Fibroblast of skin of back (primary cell): ENCODE measurements at places on chromosomes 6 and 20.

DNA sequence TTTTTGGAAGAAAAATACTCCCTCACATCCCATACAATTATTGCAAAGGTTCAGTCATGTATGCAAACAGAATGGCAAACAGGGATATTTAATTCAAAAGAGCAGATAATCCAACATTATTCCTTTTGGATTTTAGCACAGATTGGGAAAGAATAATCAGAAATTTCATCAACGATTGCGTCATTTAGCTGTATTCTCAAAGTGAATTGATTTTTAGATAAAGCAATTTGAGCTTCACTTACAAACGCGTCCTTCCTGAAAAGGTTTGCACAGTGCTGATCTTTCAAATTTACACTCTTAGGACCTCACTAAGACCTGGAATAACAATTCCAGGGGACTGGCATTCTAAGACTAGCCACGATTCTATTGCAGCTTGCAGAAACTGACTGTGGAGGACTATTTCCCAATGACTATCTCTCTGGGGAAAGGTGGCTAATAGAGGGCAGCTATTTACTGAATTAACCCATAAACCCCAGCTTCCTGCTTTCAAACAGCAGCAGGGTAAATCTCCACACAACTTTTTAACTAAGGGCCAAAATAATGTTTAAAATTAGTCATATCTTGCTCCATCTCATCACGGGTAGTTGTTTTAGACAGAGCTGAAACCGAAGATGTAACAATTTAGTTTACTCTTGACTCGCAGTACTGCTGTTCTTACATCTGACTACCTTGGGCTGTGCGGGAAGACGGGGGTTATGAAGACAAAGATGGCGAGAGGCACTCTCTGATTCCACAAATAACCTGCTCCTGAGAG lies 131.2 kb upstream of the FAM184A start:
- DNase-seq = no peak

- DNase-seq = no peak
Observed at GRCh38 chr6:14488180-14488579, 370.6 kb downstream of the CD83 start.

GRCh38 chr6:71496018-71496721 lies 207.6 kb downstream of the OGFRL1 start:
- peak; percentile 73 for DNase-seq

DNA sequence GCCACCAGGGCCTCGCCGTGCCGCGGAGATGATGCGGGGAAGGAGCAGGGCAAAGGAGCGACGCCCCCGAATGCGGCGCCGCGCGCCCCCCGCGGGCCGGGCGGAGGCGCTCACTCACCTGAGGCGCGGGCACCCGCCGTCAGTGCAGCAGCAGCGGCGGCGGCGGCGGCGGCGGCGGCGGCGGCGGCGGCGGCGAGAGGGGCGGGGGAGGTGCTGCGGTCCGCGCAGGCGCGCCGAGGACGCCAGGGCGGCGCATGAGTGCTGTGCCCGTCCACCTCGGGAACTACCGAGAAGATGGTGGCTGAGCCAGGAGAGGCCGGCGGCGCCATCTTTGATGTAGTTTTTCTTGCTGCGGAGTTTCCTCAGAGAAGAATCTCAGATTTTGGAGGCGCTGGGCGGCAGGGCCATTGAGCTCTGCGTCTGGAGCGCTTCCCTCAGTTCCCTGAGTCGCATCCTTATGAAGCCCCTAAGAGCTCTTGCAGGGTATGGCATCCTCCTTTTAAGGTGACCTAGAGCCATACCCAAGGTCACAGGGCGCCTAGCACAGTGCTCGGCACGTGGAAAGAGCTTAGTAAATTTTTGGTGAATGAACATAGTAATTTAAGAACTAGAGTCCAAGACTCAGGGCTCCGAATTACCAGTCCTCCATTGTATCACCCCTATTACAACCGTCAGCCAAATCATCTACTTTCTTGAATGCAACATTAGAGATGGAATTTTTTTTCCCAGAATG lies at the start of gene NDRG3:
TSS of gene NDRG3 (minus strand) at position 164 of the 733 bp plus-strand sequence. CDS start 24,355 bp downstream, outside the sequence.
- DNase-seq = peak; percentile 93

DNA sequence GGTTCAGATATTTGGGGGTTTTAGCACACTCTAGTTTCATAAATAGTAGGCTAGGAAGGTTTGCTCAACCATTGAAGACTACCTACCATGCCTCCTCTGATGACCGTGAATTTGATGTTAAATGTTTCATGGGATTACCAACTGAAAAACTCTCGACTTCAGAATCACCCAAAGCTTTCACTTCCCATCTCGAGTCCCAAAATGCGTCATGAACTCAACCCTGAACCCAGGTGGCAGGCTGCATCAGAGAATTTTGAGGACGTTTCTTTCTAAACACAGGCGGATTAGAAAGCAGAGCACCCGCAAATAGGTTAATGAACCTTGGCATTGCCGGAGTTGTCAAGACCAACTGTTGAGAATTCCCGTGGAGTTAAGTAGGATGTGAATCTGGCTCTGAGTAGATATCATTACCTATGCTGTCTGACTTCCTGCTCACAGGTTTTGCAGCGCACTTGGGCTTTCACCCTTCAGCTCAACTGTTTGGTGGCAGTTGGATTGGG lies 98.4 kb upstream of the ADTRP start:
- no peak for DNase-seq

GRCh38 chr20:62938105-62938888 lies at the start of gene GID8:
TSS of gene GID8 (plus strand) at chr20:62938147. CDS start at chr20:62941503, 3,356 bp downstream.
- peak; percentile 49 for DNase-seq

GRCh38 chr20:53247468-53248103 lies 275.4 kb downstream of the TSHZ2 start:
- no peak for DNase-seq

GRCh38 chr20:63829603-63829944 lies 1.5 kb downstream of the ZBTB46 start:
- DNase-seq = no peak

GRCh38 chr6:34485321-34486060 lies 19.6 kb downstream of the PACSIN1 start:
- no peak for DNase-seq

DNA sequence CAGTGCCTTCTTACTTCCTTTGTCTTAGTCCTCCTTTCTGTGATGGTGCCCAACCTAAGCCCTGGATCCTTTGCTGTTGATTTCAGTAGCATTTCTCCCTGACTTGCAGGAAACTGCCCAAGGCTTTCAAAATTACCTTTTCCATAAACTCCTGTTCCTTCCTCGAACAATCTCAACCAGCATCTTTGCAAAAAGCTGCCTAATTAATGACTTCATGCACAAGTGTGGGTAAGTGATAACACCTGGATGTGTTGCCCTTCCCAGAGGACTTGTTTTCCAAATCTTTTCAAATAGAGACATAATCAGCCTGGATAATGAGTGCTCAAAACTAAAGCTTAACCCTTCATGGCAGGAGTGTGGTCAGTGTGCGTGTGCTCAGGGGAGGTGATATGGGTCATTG lies 118.0 kb downstream of the PCSK2 start:
- DNase-seq = no peak

DNA sequence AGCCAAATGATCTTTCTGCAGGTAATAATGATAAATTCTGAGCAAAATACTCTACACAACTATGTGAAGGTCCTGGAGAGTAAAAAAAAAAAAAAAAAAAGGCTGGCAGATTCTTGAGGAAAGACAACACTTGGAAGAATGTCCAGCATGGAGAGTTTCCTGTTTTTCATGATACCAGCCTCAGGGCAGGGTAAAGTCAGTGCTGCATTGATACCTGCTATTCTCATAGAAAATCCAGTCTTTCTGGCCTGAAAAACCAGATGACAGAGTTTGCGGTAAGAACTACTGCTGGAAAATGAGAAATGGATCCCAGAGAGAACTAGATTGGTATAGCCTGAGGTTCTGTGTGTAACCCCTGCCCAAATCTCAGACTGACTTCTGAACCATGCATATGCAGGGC lies 89.1 kb downstream of the AFG1L start:
- peak; percentile 9 for DNase-seq

- DNase-seq = peak; percentile 80
Observed at GRCh38 chr6:31680226-31681134, at the start of gene LY6G5C. TSS of gene LY6G5C (minus strand) at chr6:31681067. CDS start at chr6:31680373, 694 bp downstream.

DNA sequence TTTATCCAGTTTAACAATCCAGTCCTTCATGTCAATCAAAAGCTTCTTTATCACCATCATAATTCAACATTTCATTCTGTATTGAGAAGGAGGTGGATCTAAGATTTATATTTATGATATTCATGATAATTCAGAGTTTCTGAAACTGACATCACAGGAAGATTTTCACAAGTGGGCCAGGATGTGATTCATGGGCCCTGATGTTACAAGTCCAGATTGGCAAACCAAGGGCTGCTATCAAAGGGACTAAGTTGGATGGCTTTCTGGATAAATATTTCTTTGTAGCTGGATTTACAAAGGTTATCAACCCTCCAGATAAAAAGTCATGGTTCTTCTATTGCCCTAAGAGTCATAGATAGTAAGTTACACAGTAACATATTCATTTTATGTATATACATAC lies 866.5 kb downstream of the KIF16B start:
- DNase-seq = no peak

DNA sequence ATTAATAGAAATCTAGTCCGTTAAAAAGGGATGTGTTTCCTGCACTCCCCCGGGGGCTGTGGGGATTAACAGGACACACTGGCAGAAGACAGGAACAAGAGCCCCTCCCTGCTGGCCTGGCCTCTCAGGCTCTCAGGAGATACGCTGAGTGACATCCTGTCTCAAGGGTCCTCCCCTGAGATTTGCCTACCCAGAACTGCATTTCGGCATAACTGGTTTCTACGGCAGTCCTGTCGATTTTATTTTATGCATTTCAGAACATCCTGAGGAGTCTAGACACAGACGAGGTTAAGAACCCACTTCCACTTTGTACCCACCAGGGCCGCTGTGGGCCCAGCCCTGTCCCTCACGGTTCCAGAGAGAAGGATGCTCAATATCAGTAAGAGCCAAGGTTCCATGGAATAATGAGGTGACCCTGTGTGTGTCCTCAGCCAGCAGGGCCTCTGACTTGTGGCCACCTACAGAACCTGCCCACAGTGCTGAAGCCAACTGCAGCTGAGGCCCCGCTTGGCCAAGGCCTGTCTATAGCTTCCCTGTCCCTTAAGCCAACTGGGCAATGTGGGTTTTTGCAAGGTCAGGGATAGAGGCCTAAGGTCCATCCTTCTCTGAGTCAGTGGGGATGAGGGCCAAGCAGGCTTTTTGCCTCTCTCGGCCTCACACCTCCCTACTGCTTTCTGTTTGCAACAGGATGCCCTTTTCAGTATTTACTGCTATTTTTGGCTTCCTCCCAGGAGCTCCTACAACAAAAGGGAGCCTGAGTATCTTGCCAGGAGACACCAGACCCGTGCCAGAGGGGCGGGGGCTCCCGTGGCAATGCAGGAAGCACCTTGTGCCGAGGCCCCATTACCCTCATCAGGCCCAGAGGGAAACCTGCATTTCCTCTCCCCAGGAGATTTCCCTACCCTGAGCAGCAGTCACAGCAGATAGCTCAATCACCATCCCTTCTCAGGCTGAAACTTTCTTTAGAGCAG lies 14.7 kb downstream of the UQCC2 start:
- DNase-seq = peak; percentile 38

DNA sequence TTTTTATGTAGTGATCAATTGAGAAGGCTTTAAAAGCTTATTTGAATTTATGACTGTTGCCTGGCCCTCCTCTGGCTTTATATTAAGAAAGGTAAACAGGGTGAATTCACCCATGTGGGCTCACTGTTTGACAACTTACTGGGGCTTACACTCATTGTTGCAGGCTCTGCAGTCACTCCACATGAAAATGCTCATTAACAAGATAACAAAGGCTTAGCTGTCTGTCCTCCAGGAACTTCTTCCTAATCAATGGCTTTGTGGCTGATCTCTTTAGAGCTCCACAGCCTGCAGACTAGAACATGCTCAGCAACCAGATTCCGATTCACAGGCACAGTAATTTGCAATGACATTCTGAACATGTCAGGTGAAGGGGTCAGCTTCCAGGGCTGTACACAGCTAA lies 323.2 kb upstream of the MAN1A1 start:
- no peak for DNase-seq

GRCh38 chr6:11028959-11029358 lies 15.1 kb downstream of the ELOVL2 start:
- no peak for DNase-seq

- DNase-seq = no peak
Observed at GRCh38 chr20:53141201-53142050, 169.3 kb downstream of the TSHZ2 start.

- DNase-seq = peak; percentile 98
Observed at GRCh38 chr6:4732691-4733315, 43.4 kb upstream of the CDYL start.

DNA sequence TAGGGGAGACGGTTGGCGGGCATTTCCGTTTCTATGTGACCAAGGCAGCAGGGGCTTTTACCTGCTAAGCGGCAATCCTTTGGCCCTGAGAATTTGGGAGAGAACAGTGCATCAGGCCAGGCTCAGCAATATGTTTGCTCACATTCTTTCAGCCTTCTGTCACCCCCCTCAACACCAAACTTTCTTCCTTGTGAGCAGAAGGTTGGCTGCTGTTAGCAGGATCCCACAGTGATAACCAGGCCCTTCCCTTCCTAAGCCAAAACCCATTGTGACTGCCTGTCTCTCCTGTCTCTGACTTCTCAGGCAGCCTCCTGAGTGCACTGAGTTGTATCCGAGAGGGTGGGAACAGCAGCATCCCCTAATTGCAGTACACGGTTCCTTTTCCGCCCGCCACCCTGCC lies 43.7 kb downstream of the STK35 start:
- DNase-seq = no peak

- no peak for DNase-seq
Observed at GRCh38 chr20:2152317-2152716, 50.7 kb downstream of the STK35 start.

GRCh38 chr6:14591998-14592397 lies 474.4 kb downstream of the CD83 start:
- DNase-seq = no peak

DNA sequence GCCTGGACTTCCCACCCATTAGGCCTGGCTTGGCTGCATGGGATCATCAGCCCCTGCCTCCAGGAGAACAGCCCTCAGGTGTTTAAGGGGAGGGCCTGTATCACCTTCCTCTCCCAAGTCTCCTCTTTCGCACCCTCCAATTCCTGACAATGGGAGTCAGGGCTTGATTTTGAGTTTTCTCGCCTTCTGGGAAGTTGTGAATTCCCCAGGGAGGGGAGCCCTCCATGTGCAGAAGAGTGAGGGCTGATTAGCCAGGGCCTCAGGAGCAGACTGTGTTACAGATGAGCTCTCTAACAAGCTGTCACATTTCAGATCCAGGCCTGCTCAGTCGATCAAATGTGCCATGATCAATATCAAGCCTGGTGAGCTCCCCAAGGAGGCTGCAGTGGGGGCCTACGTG lies 42.4 kb downstream of the CNBD2 start:
- no peak for DNase-seq
